ENCODE measurements at places on chromosomes 12 and 14. TPM values are rescaled to one million over a fixed set of nuclear protein-coding genes. Genes with fewer than 3 reads are reported as not detected.

DNA sequence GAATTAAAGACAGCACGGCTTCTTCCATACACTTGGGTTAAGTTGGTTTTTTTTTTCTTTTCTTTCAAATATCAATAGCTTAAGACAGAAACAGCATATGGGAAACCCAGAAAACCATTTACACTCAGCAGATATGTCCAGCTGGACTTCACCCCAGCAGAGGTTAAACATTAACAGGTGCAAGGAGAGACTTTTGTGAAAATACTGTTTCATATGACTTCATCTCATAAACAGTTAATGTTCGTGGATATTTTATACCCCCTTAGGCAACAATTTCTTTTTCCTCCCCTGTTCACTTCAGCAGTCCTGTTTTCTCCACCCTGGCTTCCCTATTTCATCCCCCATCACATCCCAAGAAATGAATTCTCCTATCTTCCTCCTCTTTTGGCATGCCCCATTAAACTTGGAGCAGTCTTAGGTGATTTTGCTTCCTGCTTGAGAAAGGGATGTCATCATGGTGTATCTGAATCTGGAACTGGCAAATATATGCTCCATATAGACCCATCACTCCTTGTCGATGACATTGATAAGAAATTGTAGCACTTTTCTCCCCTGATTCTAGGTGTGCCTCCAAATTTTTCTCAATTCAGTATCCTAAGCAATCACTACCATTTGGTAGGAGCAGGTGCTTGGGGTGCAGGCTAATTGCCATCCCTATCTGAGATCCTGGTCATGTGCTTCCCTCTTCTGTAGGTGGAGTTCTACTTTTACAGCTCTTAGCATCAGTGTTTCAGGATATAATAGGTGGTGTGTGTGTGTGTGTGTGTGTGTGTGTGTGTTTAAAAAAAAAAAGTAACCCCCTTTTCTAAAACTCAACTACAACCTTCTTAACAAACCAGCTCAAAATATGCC is 67.9 kb downstream of the BMP4 start:
- no peak for DNase-seq

- no peak for DNase-seq
Measured at GRCh38 chr14:50086321-50086711, 30.1 kb downstream of the VCPKMT start.

DNA sequence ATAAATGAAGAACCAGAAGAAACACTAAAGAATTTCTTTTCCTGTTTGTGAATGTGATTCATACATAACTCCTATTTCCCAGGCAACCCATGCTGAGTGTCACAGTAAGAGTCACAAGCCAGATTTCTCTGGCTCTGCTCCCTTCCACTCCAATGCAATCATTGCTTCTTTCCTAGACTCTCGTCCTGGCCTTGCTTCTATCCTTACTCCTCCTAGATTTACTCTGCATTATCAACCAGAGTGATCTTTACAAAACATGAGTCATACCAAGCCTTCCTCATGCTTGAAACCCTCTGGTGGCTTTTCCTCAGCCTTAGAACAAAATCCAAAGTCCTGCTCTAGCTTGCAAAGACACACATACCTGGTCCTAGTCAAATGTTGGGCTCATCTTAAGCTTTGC is 13.3 kb downstream of the IL22 start:
- DNase-seq: no peak

DNA sequence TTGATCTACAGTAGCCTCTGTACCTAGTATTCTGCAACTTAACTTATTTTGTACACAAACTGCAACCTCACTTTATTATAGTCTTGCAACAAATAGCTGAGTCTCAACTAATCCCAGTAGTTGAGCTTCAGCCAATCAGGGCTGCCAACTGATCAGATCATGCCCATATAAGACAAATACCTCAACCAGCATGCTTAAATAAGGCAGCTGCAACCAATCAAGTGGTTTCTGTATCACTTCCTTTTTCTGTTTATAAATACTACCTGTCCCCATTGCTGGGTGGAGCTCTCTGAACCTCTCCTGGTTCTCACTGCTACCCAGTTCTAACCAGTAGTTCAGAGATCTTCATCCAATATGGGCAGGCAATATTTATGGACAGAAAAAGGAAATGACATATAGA is 248.5 kb upstream of the FBXO33 start:
- DNase-seq: no peak

DNA sequence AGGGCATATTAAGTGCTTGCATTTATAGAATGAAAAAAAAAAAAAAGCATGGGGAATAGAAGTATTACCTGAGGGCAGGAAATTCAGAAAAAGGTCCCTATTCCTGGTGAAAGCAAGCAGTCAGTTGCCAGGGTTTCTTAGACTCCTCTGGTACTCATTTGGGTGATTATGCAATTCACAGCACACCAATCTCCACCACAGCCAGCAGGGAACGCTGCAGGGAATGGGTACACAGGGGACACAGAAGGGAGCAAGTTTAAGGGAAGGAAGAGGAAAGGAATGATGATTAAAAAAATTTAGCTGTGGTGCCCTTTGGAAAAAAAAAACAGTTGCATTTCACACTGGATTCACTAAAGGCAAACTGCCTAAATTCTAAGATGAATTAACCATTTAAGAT is 14.2 kb downstream of the BLTP3B start:
- DNase-seq: no peak

- DNase-seq: no peak
Measured at GRCh38 chr14:100307766-100308426, 1.7 kb upstream of the SLC25A29 start.

- no peak for DNase-seq
Measured at GRCh38 chr14:101709533-101709881, 52.0 kb upstream of the PPP2R5C start.

DNA sequence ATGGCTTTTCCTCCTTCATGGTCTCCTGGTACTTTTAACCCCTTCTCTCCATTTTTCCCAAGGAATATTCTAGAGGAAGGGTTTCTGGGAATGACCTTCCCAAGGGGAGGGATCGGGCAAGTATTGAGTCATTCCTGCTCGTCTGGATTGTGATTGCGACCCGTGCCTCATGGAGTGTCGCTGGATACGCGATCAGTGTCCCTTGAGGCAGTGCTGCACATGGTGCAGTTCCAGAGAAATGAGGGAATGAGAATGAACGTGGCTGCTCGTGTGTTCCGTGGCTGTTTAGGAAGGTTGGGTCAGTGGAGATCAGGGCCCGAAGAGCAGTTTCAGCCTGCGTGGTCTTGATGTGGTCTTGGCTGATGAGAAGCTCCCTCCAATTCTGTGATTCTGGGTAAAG is 234.4 kb downstream of the CACNA1C start:
- DNase-seq: no peak

The SSPN gene
- not detected for total RNA-seq

The NEUROD4 gene
- total RNA-seq: not detected

DNA sequence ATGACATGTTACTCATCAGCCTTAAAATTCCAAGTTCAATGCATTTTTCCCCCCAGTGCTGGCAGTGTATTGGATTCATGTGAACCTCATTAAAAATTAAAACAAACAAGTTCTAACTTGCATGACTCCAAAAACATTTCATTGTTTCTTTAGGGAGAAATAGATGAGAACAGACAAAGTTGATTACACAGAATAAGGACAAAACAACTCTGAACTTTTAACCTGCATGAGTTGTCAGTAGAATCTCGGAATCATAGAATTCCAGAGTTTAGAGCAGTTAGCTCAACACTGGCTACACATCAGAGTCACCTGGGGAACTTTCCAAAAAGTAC is 127.5 kb downstream of the TMX1 start:
- no peak for DNase-seq

GRCh38 chr12:67539946-67540345 is 108.6 kb upstream of the DYRK2 start:
- no peak for DNase-seq

DNA sequence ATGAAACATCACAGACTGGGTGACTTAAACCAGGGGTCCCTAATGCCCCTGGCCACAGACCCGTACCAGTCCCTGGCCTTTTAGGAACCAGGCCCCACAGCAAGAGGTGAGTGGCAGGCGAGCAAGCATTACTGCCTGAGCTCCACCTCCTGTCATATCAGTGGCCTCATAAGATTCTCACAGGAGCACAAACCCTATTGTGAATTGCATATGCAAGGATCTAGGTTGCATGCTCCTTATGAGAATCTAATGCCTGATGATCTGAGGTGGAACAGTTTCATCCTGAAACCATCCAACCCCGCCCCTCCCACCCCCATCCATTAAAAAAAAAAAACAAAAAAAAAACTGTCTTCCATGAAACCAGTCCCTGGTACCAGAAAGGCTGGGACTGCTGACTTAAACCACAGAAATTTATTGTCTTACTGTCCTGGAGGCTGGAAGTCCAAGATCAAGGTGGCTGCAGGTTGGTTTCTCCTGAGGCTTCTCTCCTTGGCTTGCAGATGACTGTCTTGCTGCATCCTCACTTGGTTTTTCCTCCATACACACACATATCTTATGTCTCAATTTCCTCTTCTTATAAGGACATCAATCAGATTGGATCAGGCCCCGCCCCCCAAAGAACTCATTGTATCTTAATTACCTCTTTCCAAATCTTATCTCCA is 235.9 kb downstream of the CHST11 start:
- DNase-seq: no peak

DNA sequence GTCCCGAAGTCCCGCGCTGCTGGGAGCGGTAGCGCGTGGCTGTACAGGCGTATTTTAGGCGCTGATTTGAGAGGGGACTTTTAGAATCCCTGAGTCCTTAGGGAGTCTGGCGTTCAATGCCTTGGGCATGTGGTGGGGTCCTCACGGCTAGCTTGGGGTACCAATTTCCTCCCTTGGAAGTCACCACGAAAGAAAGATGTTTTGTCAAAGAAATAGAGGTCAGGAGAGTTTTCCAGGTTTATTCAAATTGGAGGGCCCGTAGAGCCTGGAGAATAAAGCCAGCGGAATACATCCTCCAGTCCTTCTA is 63.9 kb downstream of the KLHL28 start:
- no peak for DNase-seq

- DNase-seq: no peak
Measured at GRCh38 chr14:32332415-32333316, 3.6 kb downstream of the AKAP6 start.

DNA sequence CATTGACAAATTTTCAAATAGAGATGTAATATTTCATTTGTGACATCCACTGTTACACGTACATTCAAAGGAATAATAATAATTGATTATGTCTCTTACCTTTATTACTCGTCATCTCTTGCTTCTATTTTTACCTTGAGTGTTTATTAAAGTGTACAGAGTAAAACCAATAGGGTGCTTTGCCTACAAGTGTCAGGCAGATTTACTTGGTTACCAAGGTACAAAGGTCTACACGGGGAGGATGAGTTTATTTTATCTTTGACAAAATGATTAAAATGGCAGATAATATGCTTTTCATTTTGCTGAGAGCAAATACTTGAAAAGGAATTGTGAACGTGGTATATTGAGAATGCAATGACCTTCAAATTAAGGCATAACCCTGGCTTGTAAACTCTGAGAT is 137.8 kb upstream of the SOX5 start:
- DNase-seq: no peak

The LIN7A gene
- total RNA-seq: not detected

DNA sequence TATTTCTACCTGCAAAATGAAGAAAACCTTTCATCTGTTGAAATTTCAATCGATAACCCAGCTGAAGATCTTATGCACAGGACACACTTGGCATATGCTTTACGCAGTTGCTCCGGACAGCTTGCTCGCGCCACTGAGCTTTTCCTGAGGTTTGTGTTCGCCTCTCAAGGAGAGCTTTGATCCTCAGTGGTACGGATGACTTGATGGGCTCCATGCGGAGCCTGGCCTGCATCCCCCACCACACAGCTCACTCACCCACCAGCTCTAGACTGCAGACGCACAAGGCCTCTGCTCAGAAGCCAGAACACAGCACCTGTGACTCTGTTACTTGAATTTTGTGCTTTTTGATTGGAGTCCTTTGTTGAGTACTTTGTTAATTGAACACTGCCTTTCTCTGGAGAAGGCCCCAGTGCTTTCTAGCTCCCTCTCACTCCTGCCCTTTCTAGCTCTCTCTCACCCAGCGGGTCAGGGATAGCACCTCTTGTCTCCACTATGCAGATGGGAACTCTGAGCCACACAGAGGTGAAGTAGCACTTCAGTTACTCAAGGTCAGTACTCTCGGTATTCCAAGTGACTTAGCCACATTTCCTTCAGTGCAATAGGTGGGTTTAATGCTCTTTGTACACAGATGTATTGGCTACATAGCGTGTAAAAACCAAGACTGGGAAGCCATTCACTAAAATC is 52.1 kb downstream of the TBC1D30 start:
- no peak for DNase-seq

The DNAJC22 gene
- total RNA-seq: not detected

GRCh38 chr14:53929871-53930715 is 26.5 kb downstream of the BMP4 start:
- DNase-seq: no peak

- no peak for DNase-seq
Measured at GRCh38 chr14:50260511-50260910, 29.1 kb upstream of the SOS2 start.

- DNase-seq: no peak
Measured at GRCh38 chr12:79186506-79186905, 321.9 kb downstream of the SYT1 start.

DNA sequence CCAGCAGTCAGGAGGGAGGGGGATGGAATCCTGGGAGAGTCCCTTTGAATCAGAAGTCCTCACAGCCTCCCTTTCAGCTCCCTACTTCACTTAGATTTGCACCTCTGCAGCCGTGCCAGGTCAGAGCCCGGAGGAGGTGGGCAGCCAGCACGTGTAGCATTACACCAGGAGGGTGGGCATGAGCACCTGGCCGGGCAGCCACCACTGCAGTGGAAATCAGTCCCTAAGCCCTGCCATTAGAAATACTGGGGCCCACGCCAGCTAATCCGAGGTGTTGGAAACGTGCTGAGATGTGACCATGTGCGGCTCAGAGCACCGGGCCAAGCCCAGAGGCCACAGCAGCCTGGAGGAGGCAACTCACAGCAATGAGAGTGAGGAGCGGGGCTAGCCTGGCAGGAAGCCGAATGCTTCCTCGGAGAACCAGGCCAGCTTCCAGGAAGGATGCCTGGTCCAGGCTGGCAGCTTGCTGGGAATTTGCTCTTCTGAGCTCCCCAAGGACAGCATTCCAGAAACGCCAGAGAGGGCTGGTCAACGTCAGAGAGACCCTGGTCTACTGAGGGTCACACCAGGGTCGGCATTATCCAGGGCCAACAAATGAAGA is 9.4 kb upstream of the CACNA2D4 start:
- no peak for DNase-seq

The E2F7 gene
- 6.9 TPM for total RNA-seq

DNA sequence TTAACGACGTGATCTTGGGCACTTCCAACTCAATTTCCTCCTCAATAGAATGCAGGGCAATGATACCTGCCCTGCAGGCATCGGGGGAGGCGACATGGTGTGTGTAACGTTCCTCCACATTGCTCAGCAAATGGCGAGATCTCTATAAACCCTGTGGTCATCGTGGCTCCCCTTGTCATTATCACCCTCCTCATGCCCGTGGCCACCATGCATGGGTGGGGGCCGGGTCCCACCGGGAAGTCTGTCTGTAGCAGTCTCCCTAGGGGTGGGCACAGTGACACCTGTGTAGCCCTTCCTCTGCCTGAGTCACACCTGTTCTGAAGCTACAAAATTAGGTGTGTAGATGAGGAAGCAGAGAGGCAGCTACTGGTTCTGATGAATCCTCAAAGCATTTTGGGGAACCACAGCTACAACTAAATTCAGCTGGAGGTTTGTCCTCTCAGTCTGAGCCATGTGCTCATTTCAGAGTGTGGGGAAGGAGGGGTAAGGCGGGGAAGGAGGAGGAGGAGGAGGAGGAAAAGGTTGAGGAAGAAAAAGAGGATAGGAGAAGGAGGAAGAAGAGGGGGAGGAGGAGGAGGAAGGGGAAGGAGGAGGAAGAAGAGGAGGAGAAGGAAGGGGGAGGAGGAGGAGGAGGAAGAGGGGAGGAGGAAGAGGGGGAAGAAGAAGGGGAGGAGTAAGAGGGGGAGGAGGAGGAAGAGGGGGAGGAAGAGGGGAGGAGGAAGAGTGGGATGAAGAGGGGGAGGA is 11.0 kb upstream of the CACNA2D4 start:
- no peak for DNase-seq
